OCI-LY7 (cell line): ENCODE measurements at places on chromosomes 12 and 14.

DNA sequence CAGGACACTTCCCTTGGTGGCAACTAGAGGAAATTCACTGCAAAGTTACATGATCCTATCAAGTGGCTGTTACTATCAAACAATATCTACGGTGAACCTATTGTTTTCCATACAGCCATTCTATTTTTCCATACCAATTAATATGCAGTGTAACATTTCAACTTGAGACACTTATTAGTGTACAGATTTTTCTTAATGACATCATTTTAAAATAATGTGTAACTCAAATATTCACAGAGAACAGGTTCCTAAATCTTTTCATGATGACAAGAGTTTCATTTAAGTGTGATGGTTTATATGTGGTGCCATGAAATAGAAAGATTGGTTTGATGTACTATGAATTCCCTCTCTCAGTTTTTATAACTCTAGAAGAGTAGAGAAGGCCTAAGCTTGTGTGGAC is 291.2 kb upstream of the SOX5 start:
- DNase-seq, result no peak

GRCh38 chr14:21298358-21298757 is 18.5 kb downstream of the RPGRIP1 start:
- no peak for DNase-seq

DNA sequence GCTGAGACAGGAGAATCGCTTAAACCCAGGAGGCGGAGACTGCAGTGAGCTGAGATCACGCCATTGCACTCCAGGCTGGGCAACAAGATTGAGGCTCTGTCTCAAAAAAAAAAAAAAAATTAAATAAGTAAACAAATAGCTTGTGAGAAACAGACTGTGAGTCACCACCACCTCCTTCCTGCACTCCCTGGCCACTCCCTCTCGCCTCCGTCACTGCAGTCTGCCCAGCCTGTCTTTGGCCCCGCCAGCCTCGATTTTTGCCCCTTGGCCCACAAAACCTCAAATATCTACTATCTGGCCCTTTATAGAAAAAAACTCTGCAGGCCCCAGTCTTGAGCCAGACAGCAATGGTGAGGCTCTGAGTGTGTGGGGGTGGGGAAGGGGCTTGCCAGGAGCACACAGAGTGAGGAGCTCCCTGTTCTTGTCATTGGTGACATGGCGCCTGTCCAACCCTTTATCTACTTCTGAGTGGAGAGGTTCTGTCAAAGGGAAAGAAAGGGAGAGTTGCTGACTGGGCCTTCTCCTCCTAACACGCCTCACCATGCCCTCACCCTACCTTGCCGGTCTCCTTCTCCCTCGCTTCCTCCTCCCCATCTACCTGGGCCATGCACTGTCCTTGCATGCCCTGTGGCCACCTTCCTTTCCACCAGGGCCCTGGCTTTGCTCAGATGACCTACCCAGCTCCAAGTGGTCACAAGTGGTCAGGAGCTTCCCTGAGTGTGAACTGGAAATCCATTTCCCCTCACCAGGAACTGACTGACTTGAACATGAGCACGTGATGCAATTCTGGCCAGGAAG is 22.1 kb downstream of the LGMN start:
- no peak for DNase-seq

GRCh38 chr14:31968956-31969698 is 108.0 kb upstream of the ARHGAP5 start:
- no peak for DNase-seq

DNA sequence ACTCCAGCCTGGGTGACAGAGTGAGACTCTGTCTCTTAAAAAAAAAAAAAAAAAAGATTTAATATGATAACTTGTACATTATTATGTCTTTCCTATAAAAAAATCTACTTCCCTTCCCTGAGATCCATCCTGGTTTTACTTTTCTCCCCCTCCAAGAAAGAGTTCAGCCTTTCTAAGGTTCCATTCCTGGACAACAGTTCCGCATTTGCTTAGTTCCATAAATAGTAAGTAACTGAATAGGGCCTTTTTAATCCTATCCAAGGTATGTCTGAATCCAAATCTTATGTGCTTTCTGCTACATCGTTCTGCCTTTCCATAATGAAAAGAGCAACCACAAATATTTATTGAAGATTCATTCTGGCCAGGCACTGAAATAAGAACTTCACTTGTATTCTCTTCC is 187.8 kb downstream of the DACT1 start:
- DNase-seq, result no peak
